Stimulated activated CD8-positive, alpha-beta memory T cell treated with anti-CD3 and anti-CD28 coated beads, Interleukin-15, amount 100 ng/mL, for 1 hour (primary cell): ENCODE measurements at places on chromosomes 1 and 21.

DNA sequence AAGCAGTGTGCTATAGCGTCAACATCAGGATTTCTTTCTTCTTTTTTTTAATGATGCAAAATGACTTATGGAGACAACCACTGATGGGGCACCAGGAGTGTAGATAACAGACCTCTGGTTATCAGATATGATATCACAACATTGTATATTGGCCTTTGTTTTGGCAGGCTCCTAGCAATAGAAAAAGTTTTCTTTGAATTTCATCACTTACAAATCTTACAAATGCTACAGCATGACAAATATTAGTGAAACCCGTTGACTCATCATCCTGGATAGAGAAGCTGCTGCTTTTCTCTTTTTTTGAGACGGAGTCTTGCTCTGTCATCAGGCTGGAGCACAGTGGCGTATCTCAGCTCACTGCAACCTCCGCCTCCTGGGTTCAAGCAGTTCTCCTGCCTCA, 92.9 kb downstream of the LTN1 start:
- DNase-seq, result no peak

DNA sequence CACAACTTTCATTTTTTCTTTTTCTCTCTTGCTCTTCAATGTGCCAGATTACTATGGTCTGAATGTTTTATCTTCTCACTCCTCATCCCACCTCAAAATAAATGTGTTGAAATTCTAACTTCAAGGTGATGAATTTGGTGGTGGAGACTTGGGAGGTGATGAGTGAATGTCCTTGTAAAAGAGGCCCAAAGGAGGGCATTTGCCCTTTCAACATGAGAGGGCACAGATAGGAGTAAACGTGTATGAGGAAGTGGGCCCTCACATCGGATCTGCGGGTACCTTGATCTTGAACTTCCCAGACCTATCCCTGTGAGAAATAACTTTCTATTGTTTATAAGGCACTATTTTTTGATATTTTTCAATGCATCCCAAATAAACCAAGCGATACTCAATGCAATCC, 412.3 kb upstream of the ADGRL2 start:
- no peak for DNase-seq

DNA sequence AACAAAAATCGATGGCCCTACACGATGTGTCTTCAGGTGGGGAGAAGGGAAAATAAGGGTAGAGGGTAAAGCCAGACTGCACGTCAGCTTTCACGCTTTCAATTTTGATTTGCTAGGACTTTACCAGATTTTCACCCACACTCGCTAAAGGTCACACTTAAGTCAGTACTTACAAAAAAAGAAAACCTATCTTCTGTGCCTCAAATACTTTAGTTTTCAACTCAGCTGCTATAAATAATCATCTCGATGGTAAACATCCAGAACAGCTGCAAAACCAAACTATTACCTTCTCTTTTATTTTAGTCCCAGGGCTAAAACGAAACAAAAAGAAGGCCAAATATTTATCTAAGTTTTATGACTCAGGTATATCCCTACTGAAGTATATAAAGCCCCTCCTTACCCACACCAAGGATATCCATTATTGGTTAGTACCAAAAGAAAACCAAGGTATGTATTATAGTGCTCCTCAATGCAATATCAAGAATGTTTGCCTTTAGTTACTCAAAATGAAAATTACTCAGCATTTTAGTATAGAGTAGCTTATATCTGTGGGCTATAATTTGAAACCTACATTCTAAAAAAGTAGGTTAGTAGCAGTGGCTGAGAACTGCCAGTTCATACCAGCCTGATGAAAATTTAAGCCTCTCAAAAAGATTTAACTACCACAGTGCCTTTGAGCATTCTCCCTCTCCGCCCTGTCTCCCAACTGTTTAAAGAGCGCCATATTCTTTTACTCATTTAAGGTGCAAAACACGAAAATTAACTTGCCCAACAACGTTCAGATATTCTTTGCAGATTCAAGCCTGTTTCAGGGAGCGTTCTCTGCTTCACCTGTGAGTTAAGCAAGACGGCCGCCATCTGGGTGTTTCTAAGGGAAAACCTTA, 1.5 kb downstream of the CSDE1 start:
- no peak for DNase-seq

DNA sequence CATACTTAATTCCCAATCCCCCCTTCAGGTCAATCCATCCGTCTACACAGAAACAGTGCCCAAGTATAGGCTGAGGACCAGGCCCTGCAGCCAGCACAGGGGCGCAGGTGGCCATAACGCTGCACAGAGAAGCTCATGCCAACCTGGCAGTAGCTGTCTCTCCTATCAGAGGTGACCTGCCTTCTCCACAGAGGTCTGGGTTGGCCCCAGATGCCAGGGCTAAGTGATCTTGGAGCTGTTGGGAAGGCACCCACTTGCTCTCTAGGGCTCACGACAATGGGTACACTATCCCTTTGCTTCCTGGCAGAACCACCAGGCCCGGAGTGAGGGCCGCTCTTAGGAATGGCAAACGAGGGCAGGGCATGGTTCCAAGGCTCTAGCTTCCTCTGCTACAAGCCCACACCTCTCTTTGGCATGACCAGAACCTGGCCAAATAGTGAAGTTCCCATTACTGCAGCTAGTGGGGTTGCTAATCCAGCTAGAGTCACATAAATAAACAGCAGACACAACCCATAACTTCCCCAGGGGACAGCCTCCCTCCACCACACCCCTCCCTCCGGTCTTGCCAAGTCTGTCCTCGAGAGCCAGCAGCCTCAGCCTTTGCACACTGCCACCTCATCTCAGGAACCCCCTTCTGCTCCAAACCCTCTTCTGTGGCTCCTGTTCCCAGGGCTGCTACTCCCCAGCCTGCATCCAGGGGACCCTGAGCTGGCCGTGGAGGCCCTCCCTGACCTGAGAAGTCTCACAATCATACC, 113.0 kb downstream of the GLIS1 start:
- no peak for DNase-seq

- no peak for DNase-seq
These were observed 14.2 kb downstream of the TTC34 start for GRCh38 chr1:2787163-2787911.

DNA sequence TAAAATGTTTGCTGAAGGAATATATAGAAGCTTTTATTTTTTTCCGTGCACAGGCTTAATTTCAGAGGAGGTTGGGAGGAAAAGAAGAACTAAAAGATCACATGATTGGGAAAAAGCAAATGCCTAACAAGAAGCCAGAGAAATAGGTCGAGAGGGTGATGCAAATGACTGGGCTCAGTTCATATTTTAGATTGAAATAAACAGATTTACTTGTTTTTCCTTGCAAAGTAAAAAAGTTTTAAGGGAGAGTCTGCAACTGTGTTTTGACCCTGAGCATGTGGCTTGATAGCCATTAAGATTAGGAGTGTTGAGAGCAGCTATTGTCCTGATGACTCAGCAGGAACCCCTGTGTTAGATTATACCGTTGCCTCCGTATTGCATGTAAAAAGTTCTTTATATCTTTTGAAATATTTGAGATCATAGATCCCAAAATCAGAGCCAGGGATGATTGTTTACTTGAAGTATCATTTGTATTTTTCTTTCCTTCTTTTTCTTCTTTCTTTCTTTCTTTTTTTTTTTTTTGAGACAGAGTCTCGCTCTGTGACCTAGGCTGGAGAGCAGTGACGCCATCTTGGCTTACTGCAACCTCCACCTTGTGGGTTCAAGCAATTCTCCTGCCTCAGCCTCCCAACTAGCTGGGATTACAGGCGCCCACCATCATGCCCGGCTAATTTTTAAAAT, 20.2 kb downstream of the CLIC4 start:
- no peak for DNase-seq

GRCh38 chr1:7932524-7933138, 8.0 kb downstream of the TNFRSF9 start:
- no peak for DNase-seq

DNA sequence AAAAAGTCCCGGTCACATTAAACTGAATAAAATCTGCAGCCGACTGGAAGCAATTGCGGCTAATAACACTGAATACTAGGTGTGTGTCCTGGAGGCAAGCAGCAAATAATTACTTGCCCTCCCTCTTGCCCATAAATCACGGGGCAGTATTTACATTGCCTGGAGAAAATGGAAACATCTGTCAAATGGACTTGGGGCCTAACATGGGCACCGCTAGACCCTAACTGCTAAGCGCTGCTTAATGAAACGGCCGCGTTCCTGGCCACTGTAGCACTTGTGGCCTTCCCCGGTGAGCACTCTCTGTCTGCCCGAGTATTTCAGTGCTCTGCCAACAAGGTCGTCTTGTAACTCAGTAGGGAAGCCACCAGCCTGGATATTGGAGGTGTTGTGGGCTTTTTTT, 23.9 kb upstream of the KNCN start:
- no peak for DNase-seq

- no peak for DNase-seq
These were observed 14.0 kb upstream of the PABPC4 start for GRCh38 chr1:39590546-39590945.

DNA sequence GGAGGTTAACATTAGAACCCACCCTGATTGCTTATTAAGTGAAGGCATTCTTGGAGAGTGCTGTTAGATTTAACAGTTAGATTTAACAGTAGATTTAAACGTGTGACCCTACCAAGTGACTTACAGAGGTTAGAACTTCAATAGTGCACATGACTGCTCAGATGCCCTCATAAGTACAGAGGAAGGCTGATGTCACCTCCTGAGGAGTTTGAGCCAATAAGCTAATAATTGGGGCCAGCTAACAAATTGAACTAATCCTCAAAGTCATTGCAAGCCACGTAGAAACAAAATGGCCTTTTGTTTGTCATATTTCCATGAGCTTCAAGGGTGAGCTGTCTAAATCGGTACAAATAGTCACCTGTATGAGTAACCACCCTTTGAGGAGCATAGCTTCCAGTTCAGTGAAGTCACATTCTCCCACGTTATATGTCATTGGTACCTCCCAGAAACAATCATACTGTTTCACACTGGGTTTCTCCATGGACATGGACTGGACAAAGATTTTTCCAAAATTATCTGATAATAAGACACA, 11.7 kb downstream of the AVPR1B start:
- DNase-seq, result no peak

GRCh38 chr1:205565799-205566198, 61.3 kb downstream of the CDK18 start:
- DNase-seq, result no peak

DNA sequence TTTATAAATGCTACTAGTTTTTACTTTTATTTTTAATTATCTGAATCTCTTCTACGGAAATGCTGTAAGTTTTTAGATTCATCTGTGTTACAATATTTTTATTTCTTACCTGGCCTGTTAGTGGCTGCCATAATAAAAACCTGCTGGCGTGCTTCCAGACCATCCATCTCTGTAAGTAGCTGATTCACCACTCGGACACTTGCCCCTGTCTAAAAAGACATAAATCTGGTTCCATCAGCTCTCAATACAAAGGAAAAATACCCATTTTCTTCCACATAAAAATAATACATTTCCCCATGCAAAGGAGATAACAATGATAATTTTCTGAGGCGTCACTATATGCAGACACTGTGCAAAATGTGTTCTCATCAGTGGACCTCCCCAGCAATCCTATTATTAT, 62.0 kb downstream of the NVL start:
- DNase-seq, result no peak

DNA sequence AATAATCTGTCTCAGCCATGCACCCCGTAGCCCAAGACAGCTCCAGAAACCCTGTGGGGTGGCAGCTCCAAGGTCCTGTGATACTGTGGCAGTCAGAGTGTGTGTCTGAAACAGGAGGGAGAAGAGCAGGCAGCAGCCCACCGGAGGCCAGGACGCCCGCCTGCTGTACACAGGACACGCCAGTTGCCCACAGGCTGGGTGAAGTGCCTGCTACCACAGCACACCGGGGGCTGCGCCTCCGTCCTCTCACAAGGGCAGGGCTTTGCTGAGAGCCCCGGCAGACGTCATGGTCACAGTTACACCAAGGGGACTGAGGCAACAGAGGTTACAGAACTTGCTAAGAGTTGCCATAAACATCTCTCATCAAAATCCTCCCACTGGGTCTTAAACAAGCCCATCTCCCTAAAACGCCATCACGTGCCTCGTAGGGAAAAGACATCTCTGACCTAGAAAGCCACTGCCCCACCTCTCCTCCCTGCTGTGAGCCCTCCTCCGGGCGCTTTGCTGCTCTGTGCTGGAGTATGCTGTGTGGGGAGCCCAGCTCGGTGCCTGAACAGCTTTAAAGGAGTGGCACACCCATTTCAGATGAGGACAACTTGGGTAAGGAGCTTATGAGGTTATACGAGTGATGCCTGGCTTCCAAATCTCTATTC, 5.3 kb downstream of the C1orf174 start:
- DNase-seq, result no peak
